Stimulated activated naive CD8-positive, alpha-beta T cell treated with anti-CD3 and anti-CD28 coated beads, Interleukin-15, amount 100 ng/mL, for 72 hours (primary cell): ENCODE measurements at places on chromosomes 7 and 10.

GRCh38 chr7:6294839-6295238 lies 22.4 kb upstream of the CYTH3 start:
- DNase-seq, result no peak

DNA sequence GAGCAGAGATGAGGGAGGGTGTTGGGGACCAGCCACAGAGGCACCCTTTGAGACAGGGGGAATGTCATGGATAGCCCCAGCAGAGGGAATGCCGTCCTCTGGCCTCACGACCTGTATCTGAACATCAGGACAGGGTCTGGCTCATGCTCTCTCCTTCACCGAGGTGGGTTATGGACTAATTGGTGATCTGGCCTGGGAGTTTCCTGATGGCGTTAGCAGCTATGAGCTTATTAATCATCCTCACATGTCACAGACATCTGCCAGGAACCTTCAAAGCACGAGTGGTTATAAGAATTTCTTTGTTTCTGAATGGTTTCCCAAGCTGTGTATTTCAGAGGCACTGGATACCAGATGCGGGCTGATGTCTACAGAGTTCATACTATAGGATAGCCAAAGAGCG lies 6.9 kb downstream of the CPA4 start:
- no peak for DNase-seq

DNA sequence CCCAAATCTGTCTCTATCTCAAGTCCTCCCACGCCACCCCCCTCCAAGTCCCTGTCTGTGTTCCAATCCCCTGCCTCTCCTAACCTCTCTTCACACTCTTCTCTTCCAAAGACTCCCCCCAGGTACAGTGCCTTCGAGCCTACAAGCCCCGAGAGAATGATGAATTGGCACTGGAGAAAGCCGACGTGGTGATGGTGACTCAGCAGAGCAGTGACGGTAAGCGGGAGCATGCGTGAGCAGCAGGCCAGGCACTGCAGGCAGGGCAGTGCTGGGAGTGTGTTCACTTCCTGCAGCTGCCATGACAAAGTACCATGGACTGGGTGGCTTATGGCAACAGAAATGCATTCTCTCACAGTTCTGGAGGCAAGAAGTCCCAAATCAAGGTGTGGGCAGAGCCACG lies 23.4 kb downstream of the ARHGEF5 start:
- no peak for DNase-seq

DNA sequence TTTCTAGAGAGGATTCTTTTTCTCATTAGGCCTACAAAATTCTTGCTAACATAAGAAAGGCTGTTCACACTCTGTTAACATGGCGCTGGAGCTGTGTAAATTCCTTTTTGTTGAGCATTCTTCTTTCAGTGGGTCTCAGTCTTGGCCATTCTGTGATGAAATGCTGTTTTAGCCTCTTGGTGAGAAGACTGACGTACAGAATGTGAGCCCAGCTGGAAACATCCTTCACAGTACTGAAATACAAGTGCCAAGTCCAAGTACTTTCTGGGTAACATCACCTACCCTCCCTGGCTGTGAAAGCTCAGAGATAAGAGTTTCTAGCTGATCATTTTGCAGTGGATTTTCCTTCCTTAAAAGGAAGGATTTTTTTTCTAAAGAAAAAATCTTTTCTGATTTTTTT lies 231.8 kb downstream of the AHR start:
- DNase-seq, result no peak

- no peak for DNase-seq
These were observed 7.1 kb downstream of the MRC1 start for GRCh38 chr10:17816199-17816598.

GRCh38 chr7:101845974-101846373 lies 28.5 kb downstream of the CUX1 start:
- DNase-seq, result no peak

GRCh38 chr7:96738705-96739104 lies 29.1 kb upstream of the SEM1 start:
- no peak for DNase-seq

DNA sequence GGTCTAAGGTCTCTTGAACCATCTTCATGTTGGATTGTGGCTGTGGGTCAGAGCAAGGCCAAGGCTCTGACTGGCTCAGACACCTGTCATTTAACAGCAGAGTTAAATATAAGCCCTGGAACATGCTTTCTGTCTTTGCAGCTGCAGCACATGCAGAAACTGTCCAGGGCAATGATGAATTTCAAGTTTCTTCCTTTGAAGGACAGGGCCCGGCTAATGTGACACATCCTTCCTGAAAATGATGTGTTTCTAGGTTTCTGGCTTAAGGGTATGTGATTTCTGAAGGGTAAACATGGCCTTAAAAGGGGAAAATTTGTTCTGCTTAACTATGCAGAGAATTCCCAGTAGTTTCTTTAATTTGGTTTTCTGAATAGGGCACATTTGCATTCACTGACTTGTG lies 34.0 kb upstream of the SLC35B4 start:
- no peak for DNase-seq

- DNase-seq, result no peak
These were observed 170.2 kb upstream of the PRSS58 start for GRCh38 chr7:142428094-142428493.

DNA sequence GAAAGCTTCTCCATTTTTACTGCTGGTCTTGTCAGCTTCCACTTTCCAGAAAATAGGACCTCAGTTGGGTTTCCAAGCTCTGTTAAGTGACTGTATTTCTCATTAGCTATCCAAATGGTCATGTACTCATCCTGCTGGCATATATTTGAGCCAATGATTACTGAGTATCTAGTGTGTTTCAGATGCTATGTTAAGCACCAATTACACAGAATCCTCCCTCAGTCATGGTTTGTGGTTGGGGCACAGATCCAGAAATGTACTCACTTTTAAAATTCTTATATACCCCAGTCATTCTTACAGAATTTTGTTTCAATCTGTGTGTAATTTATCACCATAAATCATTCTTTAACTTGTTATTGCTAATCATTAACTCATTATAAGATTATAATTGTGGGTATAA lies 362.3 kb upstream of the MTPN start:
- no peak for DNase-seq

- no peak for DNase-seq
These were observed 13.2 kb downstream of the LAMB1 start for GRCh38 chr7:107989618-107990373.

- DNase-seq, result no peak
These were observed 151.0 kb upstream of the PRSS1 start for GRCh38 chr7:142598297-142598696.

- no peak for DNase-seq
These were observed 65.7 kb downstream of the AP3M1 start for GRCh38 chr10:74084955-74085354.

DNA sequence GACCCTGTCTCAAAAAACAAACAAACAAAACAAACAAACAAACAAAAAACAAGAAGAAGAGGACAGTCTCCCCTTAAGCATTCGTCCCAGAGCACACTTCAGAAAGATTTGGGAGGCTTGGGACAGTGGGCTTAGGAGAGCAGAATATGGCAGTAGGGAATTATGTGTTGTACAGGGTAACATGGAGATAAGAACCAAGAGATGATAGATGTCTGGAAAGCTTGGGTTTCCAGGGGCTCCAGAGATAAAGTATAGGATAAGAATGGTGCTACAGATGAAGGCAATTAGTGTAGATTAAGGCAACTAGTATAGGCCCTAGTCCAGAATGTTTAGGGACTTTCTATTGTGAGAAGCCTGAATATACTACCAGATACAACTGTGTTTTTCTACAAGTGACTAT lies 934.9 kb upstream of the AUTS2 start:
- DNase-seq, result no peak

- DNase-seq, result no peak
These were observed 456 bp downstream of the PGAM2 start for GRCh38 chr7:44064791-44065430.

GRCh38 chr10:91424016-91424415 lies 13.9 kb downstream of the HECTD2 start:
- no peak for DNase-seq

DNA sequence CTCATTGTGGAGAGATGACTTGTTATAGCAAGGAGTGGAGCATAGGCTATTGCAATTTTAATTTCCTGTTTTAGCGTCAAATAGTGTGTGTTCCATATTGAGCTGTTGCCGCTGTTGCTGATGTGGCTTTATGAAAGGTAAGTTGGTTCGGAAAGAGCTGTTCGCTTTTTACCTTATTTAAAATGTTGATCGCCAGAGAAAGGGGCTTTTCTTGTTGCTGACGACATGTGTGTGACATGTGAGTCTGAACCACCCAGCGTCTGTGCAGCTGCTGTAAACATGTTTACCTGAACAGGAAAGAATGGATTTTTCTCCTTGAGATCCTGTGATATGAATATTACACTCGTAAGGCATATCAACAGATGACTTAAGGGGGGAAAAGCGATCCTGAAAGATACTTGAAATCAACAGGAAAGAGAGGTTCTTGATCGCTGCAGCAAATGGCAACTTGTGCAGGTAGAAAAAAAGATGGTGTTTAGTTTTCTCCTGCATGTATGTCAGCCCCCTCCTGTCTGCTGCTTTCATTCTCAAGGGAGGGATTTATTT lies 2.5 kb downstream of the ZEB1 start:
- peak; percentile 20 for DNase-seq

DNA sequence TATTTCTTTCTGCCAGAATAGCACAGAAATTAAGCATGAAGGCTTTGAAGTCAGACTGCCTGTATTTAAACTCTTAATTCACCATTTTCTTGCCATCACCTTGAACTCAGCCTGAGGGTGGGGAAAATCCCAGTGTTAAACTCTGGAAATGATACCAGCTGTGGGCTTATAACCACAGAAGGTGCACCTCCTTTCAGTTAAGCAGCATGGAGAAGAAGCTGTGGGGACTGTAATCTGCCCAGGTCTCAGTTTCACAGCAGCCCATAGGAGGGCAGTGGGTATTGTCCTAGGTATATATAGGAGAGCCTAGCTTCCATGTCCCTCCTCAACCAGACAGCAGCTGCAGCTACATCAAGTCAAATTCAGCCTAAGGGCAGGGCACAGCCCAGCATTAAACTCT lies 241.6 kb downstream of the HPSE2 start:
- no peak for DNase-seq

DNA sequence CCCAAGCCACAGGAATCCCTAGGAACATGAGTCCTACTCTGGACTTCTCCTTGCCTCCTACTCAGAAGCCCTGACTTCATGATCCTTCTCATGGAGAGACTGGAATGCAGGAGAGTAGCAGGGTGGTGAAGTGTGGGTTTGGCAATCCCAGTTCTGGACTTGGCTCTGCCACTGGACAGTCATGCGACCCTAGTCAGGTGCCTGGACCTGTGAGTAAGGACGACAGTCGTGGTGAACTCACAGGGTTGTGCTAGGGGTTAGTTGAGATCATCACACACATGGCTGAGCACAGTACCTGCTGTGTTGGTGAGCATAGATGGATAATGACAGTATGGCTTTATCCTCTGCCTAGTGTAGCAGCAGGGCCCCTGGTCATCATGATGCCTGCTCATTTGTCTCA lies 117.9 kb downstream of the LRRC18 start:
- no peak for DNase-seq

DNA sequence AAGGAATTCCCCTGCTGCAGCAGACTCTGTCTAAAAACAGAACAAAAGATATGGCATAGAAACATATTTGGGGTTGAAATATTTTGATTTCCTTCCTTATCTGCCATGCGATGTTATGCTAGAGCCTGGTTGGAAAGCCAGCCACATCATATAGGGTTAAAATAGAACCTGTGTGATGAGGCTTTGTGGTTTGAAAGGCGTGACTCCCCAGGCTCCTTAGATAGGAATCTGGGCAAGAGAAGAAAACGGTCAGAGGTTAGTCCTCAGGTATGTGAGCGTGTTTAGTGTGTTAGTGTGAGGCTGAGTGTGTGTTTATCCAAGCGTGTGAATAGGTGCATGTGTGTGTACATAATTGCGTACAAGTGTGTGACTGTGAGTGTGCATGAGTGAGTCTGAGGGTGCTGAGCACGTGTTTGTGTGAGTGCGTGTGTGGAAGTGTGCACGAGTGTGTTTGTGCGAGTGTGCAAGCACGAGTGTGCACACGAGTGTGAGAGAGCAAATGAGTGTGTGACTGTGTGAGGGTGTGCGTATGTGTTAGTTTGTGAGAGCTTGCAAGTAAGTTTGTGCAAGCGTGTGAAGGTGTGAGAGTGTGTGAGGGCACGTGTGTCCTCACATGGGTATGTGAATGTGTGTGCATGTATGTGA lies 79.9 kb downstream of the COL26A1 start:
- DNase-seq, result no peak

DNA sequence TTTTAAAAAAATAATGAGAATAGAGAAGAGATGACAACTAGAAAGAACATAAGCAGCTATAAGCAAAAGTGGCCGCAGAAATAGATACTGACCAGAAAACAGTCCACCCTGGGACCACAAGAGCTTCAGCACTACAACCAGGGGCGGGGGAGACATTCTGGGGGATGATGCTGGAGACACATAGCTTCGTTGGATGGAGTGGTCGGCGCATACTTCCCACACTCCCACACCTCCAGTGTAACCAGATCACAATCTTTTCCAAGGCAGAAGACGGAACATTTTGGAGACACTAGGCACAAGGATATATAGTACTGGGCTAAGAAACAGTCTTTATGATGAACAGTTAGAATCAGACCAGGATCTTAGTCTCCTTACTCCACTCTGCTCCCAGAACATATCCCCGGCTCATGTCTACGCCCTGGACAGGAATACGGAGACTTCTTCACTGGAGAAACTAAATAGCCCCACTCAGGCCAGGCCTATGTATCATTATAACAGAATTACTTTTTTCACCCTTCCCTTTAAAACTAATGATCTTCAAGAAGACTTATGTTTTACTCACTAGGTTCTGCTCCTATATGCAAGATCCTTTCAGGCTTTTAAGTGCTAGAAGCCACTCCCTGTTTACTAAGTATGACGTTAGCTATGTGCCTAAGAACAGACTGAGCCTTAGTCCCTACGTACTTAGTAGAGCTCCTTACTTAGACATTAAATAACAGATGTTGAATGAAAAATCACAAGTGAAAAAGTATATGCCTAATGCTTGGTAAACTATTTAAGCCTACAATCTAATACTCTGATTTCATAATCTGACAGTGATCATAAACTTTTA lies 169.6 kb downstream of the SRPK2 start:
- no peak for DNase-seq

DNA sequence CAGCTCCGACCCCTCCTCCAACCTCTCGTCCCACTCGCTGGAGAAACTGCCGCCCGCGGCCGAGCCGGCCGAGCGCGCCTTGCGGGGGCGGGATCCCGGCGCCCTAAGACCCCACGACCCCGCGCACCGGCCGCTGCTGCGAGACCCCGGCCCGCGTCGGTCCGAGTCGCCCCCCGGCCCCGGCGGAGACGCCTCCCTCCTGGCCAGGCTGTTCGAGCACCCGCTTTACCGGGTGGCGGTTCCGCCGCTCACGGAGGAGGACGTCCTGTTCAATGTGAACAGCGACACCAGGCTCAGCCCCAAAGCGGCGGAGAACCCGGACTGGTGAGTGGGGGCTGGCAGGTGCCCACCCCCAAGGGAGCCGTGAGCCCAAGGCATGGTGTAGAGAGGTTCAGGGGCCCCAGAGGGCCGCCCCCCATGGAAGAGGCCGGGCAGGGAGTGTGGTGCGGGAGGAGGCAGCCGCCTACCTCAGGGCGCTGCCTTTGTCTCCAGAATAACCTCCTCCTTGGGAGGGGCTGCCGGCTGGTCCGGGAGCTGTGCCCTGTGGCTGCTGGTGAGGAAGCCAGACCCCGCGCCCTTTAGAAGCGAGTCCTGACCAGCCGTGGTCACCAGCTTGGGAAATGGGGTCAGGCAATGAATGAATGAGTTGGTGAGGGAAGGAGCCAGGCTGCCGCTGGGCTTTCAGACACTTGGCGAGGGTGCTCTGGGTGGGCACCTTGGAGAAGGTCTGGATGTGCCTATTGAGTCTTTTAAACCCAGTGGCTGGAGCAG lies 1.3 kb downstream of the FAM20C start:
- no peak for DNase-seq
